ENCODE measurements at places on chromosomes 7 and 10.
A peak's percentile ranks its signal among the peaks of the same experiment; 100 is the strongest.

- DNase-seq, result no peak
These were observed 1.4 kb upstream of the IFRD1 start for GRCh38 chr7:112448891-112449290.

DNA sequence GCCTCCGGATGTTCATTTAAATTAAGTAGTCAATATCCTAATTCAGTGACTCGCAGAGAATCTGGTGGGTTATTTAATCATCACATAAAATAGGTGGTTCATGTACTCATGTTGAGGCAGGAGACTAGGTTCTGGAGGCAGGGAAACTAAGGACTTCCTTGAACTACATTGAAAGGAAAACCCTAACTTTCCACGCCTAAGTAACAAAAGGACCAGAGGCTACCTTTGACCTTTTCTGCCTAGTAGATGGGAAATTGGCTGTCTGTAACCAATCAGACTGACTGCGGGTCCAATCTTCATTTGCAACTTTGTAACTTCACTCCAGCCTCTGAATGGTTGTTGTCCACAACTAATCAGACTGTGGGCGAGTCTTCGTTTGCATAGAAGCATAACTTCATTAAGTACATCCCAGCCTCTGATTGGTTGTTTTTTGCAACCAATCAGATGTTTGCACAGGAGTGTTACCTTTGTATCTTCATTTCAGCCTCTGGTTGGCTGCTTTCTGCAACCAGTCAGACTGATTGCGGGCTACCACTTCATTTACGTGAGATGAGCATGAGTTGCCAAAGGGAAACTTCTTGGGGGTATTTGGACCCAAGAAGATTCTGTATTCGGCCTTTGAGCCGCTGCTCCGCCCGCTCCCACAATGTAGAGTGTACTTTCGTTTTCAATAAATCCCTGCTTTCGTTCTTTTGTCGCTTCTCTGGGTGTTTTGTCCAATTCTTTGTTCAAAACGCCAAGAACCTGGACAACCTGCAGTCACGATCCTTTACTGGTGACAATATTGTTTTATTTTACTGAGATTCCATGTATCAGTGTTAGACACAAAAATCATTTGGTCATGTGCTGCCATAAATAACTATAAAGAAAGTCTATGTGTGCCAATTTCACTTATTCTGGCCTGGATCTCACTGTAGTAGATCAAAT, 1.7 kb upstream of the ST7 start:
- no peak for DNase-seq

DNA sequence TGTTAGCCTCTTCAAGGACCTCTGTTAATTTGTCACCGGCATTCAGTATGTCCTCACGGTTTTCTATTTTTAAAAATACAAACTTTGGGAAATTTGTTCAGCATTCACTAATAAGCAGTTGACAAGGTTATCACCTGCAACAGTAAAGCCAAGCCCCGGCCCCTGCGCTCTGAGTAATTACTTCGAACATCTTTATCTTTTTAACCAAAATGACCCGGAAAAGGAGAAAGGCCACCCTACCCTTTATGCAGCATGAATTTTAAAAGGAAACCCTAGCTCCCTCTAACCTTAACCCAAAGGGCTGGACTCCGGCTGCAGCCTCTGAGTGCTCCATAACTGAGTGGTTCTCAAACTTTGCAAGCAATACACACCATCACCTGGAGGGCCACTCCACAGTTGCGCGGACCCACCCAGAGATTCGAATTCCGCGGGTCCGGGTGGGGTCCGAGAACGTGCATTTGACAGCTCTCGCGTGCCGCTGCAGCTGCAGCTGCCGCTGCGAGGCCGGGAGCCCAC, 940 bp downstream of the NSMCE4A start:
- DNase-seq, result no peak

- DNase-seq, result no peak
These were observed 52.8 kb downstream of the P4HA1 start for GRCh38 chr10:73043766-73044377.

- no peak for DNase-seq
These were observed 289.3 kb upstream of the PODXL start for GRCh38 chr7:131845573-131846314.

GRCh38 chr7:84508606-84509005, 314.0 kb upstream of the SEMA3A start:
- DNase-seq, result no peak

DNA sequence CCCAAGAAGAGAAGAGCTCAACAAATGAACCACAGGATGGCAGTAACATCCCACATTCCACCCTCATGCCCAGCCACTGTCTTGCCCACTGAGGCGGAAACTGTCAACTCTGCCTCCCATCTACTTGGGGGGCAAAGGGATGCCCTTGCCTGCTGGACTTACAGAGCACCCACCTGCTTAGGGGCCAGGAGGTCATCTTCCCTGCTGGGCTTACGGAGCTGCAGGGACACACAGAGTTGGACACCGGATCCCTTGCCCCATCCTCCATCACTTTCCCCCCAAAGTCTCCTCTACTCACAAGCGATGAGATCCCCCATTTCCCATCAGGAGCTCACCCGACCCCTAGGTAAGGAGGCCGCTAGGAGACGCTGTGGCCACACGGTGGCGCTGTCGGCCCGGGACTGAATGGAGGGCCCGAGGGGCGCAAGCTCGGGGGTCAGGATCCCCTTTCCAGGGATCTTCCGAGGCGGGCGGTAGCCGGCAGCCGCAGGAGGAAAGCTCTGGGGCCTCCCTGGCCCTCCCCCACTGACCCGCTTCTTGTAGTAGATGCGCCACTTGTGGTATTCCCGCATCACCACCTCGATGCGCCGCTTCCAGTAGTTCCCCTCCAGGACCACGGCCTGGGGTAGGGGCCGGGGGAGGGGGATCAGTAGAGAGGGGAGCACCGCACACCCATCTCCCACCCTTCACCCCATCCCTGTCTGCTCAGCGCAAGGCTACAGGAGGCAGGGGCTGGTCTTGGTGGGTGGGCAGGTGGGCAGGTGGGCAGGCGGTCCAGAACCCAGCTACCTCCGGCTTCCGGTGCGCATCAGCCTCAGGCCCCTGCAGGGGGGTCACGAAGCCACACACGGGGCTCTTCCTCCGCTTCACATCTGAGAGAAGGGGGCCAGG, 17.3 kb downstream of the MLXIPL start:
- DNase-seq, result peak; percentile 79

DNA sequence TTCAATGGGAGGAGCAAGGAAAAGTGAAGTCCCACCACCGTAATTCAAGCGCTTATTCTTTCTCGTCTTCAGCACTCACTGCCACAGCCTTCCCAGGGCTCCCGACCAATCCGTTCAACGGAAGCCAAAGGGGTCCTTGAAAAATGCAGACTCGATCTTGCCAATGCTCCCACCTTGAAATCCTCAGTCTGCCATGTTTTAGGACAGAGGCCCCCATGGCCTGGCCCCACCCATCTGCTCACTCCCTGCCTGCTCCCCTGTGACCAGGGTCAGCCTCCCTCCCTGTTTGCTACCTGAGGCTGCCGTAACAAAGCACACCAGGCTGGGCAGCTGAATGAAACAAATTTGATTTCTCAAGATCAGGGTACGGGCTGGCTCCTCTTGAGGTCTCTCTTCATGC, 3.0 kb upstream of the DNAAF5 start:
- no peak for DNase-seq

- no peak for DNase-seq
These were observed 141.4 kb downstream of the GRID1 start for GRCh38 chr10:86225103-86225782.

GRCh38 chr7:96508371-96508770, 186.5 kb upstream of the SLC25A13 start:
- no peak for DNase-seq

DNA sequence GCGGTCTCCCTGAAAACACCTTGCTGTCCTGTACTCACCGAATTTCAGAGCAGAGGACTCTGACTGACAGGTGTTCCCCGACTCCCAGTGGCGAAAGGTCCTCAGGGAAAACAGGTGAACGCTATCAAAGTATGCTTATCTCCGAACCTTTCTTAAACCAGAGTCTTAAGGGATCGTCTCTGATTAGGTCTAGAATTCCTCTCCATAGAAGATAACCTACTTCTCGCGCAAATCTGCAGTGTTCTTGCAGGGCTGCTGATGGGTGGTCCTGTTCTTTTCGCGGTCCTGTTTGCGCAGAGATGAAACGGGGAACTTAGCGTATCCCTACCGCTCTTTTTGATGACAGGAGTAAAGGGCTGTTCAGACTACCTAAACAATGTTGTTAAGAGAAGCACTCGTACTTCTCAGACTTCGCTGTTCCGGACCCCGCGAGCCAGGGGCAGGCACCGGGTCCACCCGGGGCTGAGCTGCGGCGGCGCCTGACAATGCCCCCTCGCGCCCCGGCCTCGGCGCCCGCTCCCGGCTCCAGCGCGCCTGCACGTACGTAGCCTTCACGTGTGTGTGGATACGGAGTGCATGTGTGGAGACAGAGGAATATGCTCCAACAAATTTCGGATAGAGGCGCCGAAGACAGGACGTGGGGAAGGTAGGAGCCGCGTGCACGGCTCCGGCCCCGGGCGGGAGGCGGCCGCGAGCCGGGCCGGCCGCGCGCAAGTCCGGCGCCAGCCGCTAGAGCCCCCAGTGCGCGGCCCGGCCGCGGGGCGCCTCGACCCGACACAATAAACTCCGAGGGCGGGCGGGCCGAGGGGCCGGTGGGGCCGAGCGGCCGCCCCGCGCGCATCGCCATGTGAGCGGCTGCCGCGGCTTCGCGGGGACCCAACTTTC, 766 bp upstream of the ZMYND11 start:
- peak; percentile 68 for DNase-seq

GRCh38 chr7:68700414-68700813, 897.9 kb upstream of the AUTS2 start:
- no peak for DNase-seq

DNA sequence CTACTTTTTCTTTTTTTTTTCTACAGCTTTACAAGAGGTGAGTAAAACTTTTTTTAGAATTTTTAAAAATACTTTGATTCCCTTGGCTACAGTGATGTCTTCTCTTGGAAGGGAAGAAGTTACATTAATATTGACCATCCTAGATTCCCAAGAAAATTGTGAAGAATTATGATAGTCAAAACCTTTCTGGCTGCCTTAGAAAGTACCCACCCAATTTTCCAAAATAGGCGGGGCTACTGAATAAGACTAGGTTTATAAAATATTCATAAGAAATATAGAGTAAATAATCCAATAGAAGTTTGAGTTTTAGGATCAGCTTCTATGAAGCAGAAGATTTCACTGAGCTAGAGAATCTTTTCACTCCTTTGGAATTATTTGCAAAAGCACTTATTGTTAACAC, 3.0 kb downstream of the COL1A2 start:
- no peak for DNase-seq

- no peak for DNase-seq
These were observed 69.3 kb downstream of the CSTF2T start for GRCh38 chr10:51629934-51630639.

- DNase-seq, result no peak
These were observed 127.7 kb downstream of the ATE1 start for GRCh38 chr10:121800146-121800545.

- no peak for DNase-seq
These were observed 806 bp upstream of the VIPR2 start for GRCh38 chr7:159145490-159145855.

DNA sequence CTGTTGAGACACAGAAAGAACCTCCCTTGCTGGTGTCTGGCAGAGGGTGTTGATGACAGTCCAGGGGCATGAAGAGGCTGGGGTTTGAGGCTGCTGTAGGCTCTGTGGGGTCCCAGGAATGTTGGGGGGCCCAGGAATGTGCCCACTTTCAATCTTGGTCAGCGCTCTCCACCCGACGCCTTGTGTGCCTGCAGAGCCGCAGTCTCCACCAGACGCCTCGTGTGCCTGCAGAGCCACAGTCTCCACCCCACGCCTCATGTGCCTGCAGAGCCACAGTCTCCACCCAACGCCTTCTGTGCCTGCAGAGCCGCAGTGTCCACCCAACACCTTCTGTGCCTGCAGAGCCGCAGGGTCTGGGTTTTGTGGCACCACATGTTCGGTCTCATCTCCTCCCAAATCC, 84.0 kb downstream of the ADARB2 start:
- DNase-seq, result no peak

DNA sequence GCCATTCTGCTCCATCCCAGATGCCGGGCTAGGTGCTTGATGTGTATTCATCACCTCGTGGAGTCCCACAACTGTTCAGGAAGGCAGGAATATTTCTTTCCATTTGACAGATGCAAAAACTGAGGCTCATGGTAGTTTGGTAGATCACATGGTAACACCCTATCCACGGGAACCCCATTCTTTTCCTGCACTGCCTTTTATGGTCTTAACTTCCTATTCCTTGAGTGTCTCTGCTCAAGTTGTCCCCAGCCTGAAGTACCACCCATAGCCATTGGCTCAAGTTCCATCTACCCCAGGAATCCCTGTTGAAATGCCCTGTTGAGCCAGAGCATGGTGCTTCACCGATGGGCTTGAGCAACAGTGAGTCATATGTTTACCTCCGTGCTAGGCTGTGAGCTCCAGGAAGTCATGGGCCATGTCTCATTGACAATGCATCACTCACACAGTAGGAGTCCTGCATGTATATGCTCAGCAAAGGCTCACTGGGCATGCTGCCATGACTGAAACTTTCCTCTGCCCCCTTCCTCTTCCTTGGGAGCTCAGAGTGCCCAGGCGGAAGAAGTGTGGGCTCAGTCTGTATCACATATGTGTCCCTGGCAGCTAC, 71.7 kb upstream of the ADAM12 start:
- DNase-seq, result no peak

- DNase-seq, result no peak
These were observed 126.7 kb upstream of the ZMIZ1 start for GRCh38 chr10:78942091-78942501.

DNA sequence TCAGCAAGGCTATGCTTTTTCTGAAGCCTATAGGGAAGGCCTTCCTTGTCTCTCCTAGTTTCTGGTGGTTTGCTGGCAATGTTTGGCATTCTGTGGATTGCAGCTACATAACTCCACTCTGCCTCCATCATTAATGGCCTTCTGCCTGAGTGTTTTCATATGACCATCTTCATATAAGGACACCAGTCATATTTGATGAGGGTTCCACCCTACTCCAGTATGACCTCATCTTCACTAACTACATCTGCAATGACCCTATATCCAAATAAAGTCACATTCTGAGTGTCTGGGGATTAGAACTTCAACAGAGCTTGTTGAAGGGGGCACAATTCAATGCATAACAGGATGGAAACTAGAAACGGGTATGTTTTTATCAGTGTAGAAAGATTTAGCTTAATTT, 22.1 kb downstream of the CAV1 start:
- no peak for DNase-seq
